ENCODE measurements at places on chromosomes 6 and 20.
A peak's percentile ranks its signal among the peaks of the same experiment; 100 is the strongest.

DNA sequence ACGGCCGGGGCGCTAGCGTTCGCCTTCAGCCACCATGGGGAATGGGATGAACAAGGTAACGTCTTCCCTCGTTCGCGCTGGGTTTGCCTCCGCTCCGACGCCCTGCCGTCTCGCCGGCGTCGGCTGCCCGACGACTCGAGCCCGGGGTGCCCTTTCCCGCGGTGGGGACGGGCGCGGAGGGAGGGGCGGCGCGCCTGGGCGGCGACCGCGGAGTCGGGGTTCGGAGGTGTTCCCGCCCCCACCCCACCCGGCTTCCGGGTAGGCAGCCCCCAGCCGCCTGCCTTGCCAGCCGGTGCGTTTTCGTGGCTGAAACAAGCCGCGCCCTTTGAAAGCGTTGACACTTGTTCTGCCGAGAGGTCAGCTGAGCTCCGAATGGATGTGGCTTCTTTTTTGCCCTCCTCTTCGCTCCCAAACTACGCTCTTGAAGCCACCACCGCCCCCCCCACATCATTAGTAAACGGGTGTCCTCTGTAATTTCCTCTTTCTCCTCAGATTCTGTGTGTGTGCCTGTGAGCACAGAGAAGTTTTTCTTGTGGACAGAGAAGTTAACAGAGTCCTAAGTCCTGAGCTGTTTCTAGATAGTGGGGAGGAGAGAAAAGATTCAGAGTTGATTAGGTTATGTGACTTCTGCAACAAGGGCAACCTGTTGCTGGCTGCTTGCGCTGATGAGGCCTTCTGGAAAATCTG is 362 bp downstream of the DUSP22 start:
- peak; percentile 65 for DNase-seq

- DNase-seq = no peak
Observed at GRCh38 chr20:16451982-16452381, 121.3 kb downstream of the KIF16B start.

- DNase-seq = peak; percentile 33
Observed at GRCh38 chr6:3228771-3229565, 1.5 kb upstream of the TUBB2B start.

GRCh38 chr6:33702345-33702977 is 9.0 kb downstream of the UQCC2 start:
- no peak for DNase-seq

DNA sequence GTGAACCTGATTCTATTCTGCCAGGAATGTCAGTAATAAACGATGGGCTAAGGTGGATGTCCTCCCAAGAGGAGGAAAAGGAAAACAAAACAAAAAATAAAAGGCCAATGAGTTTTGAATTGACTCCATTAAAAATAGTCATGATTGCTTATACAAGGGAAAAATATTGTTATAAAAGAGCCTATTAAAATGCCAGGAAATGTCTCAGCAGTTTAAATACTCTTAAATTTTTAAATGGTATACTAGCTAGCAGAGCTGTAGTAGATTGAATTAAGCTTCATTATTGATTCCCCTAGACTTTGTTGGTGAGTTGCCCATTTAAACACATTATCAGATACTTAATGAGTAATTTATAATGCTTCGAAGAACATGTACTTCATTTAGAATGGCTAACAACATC is 990.9 kb upstream of the GJE1 start:
- no peak for DNase-seq

DNA sequence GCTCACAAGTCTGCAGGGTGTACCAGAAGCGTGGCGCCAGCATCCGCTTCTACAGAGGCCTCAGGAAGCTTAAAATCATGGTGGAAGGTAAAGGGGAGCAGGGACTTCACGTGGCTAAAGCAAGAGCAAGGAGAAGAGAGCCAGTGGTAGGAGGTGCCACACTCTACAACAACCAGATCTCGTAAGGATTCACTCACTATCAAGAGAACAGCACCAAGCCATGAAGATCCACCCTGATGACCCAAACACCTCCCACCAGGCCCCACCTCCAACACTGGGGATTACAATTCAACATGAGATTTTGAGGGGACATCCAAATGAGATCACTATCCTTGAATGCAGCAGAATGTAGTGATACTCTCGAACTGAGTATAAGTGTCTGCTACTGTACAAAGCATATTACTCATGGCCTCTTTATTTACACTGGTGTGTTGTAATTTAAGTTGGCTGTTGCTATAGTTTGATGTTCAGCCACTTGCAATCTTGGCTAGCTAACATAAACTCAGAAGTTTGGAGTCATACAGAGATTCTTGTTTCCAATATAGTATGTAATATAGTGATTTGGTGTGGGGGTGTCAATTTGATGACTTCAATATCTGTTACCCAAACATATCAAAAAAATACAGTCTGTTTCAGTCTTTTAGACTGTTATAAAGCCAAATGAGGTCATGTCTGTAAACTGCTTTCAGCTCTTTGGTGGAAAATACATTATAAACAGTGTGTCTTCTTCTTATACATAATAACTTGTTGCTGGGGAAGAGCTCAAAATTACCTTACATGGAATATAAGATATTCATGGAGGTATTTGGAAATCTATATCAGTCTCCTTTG is 39.4 kb upstream of the MYLIP start:
- DNase-seq = no peak

DNA sequence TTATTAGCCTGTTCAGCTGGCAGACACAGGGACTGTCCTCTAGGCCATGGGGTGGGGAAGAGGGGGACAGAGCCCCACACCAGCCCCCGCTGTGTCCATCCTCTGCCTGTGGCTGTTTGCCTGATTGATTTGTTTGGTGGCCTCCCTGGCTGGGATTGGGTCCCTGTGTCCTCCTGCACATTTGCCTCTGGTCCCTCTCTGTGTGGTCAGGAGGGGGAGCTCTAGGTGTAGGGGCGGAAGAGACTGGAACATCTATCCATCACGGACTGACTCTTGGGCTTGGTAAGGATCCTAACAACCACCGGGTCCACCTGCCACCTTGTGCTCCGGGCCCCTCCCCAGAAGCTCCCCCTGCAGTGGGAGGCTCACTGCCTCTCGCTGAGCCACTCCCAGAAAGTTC is 38.4 kb upstream of the CCDC167 start:
- DNase-seq = no peak

- DNase-seq = no peak
Observed at GRCh38 chr6:31096215-31096614, 16.2 kb downstream of the C6orf15 start.

DNA sequence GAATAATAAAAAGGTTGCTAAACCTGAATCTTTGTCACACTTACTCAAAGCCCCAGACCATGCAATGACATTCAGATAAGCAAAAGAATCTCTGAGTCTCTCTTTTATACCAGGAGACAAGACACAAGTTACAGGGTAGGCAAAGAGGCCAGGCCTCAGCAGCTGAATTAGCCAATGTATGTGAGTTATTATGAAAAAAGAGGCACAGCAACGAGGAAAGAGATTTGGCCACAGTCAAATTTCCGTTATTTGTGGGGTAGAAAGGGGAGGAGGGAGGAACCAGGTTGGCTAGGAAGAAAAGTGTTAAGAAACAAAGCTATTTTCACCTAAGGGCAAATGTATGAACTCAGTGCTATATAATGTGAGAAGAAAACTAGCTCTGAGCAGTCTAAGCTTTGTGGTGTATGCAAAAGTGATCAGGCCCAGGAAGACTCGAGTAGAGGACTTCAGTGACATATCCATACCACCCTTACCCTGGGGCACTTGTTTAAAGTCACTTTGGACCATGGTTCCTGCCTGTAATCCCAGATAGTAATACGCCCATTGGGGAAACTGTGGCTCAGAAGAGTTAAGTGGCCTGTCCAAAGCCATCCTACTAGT is 19.1 kb downstream of the IPCEF1 start:
- DNase-seq = no peak

DNA sequence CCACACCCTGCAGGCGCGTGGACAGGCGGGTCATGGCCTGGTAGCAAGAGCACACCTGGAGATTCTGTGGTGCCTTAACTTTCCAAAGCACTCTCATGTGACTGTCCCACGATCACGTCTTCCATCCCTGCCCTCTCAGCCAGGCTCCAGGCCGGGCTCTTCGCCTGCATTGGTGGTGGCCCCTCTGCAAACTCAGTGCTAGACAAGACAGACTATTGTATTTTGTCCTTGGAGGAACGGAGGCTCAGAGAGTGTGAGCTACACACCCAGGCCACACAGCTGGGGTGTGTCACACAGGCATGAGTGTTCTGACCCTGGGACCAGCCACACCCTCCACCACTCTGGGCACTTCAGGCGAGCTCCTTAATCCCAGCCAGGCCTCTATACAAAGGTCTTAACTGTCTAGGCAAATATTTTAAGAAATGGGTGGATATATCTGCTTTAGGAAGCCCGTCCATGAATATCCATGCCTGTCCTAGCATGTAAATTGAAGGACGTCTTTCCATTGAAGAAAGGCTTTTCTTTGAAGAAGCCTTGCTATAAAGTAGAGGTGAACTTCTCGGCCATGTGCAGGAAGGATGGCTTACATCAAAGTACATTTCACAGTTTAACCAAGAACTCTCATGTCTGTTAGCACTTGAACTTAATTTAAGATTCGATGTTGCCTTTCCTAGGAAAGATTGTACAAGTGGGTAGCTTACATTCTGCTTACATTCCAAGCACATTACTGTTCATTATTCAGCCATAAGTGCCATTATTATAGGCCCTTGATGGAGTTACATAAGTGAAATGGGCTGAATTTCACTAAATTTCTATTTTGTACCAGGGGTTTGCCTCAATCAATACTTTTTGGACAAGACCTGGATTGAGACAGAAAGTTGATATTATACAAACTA is 263.9 kb downstream of the DLL1 start:
- DNase-seq = no peak

GRCh38 chr6:54467384-54467783 is 159.1 kb downstream of the TINAG start:
- DNase-seq = no peak

- DNase-seq = no peak
Observed at GRCh38 chr6:41594326-41594725, 43.9 kb upstream of the MDFI start.

DNA sequence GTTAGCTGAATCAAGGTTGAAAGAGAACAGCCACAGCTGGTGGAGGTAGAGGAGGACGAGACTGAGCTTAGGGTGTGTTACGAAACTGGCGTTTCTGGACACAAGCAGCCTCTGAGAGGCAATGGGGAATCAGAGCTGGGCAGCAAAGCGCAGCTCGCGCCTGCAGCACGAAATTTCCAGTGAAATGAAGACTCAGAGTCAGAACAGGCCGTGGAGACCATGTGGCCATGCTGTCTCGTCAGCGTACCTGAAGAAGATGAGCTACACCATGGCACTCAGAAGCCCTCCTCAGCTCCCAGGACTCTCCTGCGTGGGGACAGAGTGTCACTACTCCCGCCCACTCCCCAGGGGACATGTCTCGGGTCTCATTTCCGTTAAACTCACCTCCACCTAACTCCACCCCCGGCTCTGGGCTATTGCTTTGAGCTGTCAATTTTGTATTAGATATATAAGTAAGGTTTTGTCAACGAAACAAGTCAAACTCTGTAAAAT is 256.9 kb downstream of the ERMARD start:
- DNase-seq = no peak

DNA sequence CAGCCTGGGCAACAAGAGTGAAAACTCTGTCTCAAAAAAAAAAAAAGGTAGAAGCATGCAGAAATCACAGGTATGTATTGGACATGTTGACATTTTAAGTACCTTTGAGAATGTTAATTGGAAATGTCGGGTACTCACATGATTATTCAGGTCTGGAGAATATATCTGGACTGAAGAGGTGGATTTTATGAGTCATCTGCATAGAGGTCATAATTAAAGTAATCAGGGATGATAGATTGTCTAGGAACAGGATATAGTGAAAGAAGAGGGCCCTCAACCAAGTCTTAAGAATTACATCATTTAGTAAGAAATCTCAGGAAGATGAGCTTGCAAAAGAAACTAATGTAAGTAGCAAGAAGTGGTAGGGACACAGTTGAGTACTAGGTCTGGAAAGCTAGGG is 212.5 kb downstream of the UTRN start:
- DNase-seq = no peak

GRCh38 chr20:17856024-17856564 is 112.5 kb downstream of the SNX5 start:
- no peak for DNase-seq

DNA sequence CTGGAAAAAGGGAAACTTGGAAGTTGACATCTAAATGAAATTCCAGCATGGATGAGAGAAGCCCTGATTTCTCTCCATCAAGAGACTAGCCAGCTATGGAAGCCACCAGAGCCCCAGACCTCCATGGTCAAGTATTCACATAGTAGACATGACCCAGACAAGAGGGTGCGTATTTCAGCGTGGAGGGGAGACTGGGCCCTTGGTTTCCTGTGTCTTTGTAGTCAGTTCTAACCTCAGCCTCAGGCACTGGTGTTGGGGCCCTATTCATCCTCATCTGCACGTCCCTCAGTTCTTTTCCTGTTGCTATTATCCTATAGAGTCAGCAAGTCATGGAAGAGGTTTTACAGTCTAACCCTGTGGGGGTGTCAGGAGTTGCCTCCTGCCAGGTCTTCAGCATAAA is 12.5 kb downstream of the GNL1 start:
- DNase-seq = peak; percentile 11

GRCh38 chr20:42191140-42191860 is 573.1 kb upstream of the CHD6 start:
- DNase-seq = no peak

GRCh38 chr6:130583268-130583667 is 217.5 kb downstream of the TMEM200A start:
- no peak for DNase-seq

GRCh38 chr20:341682-342081 is 5.2 kb upstream of the NRSN2 start:
- DNase-seq = no peak

- DNase-seq = no peak
Observed at GRCh38 chr6:88119769-88120168, 46.4 kb downstream of the CNR1 start.

GRCh38 chr6:163860287-163861081 is 446.0 kb downstream of the QKI start:
- no peak for DNase-seq

DNA sequence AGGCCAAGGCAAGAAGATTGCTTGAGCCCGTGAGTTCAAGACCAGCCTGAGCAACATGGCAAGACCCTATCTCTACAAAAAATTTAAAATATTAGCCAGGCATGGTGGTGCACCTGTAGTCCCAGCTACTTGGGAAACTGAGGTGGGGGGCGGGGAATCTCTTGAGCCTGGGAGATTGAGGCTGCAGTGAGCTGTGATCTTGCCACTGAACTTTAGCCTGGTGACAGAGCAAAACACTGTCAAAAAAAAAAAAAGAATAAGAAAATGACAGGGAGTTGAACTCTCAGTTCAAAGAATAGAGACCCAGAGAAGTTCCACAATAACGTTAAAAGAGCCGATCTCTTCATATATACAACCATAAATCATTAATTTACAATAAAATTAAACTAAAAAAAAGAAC is 24.8 kb upstream of the AMD1 start:
- DNase-seq = no peak

- DNase-seq = no peak
Observed at GRCh38 chr6:106974336-106974998, at the start of gene CD24. CD24 (minus strand) TSS chr6:106974729; CDS start chr6:106974646, 83 bp downstream.

DNA sequence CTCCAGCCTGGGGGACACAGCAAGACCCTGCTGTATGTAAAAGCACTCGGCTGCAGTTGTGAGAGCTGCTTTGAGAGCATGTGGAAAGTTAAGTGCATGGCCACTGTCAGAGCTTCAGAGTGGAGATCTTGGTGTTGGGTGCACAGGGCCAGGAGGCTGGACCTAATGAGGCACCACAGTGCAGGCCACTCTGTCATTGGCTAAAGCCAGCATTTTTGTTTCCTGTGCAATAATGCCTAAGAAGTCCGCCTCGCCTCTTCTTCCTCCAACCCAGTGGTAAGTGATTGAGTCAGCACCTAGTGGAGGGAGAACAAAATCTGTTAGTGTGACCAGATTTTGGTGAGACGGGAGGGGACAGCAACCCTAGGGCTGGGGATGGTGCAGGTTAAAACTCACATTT is 60.6 kb downstream of the SSR1 start:
- DNase-seq = no peak

Measured in activated T-cell treated with anti-CD3 and anti-CD28 coated beads for 1 hour (primary cell).